ENCODE measurements at places on chromosomes 2 and 18.

- no peak for DNase-seq
Observed at GRCh38 chr2:113974727-113975126, 84.8 kb downstream of the ACTR3 start.

GRCh38 chr18:35938158-35938557 lies 34.3 kb upstream of the RMP24 start:
- no peak for DNase-seq

- no peak for DNase-seq
Observed at GRCh38 chr2:239178484-239178883, 222.3 kb downstream of the HDAC4 start.

DNA sequence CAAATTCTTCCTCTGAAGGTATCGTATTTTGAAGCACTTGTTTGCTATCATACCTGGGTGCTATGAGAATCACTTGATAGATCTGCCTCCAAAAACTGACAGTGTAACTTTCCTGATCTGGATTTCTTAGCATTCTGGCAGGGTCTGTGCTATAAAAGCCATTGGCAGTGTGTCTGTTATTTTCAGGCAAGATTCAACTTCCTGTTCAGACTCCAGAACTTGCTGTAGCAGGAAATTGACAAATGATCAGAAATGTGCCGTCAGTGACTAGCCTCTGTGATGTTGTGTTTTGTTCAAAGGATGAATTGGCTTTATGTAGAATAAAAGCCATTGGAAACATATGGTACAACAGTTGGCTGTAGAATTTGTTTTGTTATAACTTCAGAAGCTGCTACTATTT lies 273.3 kb downstream of the PTPRM start:
- DNase-seq: no peak

DNA sequence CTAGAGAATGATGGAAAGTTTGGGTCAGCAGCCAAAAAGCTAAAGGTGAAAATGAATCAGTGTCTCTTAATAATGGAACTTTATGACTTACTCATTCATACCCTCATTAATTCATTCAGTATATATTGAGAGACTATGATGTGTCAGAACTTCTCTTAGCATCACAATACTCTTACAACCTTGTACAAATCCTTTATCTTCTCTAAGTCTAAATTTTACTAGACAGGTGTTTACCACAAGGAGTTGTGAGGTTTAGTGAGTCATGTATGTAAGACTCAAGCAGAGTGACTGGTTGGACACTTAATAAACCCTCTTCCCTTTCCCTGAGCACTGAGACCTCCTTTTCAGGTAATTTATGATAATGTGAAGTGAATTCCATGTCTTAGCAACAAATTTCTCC lies 129.6 kb downstream of the PPP1R1C start:
- no peak for DNase-seq

DNA sequence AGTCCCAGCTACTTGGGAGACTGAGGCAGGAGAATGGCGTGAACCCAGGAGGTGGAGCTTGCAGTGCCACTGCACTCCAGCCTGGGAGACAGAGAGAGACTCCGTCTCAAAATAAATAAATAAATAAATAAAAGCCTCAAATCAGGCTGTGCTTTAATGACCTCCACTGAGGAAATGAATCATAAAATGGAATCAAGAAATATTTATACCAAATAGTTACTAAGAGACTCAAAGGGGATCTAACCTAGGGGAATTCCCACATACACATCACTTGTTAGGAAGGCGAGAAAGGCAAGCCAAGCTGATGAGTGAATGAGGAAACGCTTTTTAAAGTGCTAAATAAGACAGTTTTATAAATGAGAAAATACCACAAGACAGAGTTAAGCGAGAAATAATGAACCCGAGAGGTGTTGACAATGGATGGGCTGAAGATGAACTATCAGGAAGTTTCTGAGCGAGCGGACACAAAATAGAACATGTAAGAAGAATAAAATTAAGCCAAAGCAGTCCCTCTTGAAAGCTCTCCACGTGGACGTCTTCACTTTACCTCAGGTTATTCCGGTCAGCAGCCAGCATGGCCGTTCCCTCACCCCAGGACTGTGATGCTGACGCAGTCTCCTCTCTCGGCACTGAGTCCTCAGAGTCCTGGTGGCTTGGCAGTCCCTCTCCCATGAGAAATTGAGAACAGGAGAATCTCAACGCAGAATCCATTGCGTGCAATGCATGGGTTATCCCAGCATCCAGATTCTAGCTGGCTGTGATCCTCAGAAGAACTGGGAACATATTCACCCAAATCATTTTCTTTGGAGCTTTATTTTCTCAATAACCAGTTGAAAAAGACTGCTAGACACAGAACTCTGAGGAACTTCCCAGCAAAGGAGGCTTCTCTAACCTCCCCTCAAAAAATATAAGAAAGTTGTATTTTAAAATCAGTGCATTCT lies 22.3 kb downstream of the PXDN start:
- no peak for DNase-seq

DNA sequence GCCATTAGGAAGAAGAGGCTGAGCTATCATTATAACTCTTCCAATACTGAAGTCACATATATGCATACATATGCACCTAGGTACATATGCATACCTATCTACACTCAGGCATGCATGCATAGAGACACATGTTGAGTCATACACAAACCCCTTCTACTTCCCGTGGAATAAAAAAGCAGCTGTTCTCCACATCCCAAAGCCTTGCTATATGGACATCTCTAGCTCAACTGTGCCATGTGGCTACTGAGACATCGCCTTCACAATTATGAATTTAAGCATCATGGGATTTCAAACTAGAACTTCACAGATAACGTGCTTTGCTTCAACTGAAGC lies 120.5 kb downstream of the ANKRD44 start:
- DNase-seq: no peak
